Esophagus squamous epithelium (tissue), 5 donors: ENCODE measurements at places on chromosomes 16 and 17.

DNA sequence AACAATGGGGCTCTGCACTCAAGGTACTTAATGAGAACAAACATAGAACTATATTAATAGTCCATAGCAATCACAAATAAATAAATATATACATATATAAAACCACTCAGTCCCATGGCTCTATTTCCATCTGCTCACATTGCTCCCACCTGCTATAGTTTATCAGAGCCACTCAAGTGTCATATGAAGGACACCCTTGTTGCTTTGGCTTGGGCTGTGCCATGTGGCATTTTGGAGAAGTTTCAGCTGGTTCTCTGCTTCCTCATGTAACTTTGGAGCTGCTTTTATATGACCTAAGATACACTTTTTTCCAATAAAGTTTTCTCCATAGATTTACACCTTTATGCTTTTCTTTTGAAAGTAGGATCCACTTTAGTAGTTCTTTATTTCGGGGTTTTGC, 126.4 kb downstream of the KCNJ2 start:
- DNase-seq: no peak

GRCh38 chr17:66717641-66718058, 117.3 kb upstream of the CACNG5 start:
- DNase-seq: no peak

GRCh38 chr16:17346621-17347569, 123.9 kb downstream of the XYLT1 start:
- no peak for DNase-seq

GRCh38 chr17:8019665-8020650, 17.5 kb downstream of the GUCY2D start:
- DNase-seq: no peak

DNA sequence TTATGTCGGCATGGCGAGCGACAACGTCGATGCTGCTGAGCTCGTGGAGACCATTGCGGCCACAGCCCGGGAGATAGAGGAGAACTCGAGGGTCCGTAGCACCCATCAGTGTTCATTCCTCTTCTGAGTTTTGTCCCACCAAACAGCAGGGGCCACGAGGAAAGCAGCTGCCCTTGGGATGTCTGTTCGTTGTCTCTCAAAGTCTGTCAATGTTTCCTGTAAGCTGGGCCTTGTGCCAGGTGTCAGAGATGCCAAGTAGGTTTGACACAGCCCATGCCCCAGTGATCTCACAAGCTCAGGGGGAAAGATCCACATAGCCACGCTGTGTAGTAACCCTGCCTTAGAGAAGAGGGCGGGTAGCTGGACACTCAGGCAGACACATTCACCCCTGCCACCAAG, 22.6 kb downstream of the NTAN1 start:
- DNase-seq: no peak

- DNase-seq: no peak
These were observed 770.7 kb downstream of the CDH11 start for GRCh38 chr16:64351121-64351520.

DNA sequence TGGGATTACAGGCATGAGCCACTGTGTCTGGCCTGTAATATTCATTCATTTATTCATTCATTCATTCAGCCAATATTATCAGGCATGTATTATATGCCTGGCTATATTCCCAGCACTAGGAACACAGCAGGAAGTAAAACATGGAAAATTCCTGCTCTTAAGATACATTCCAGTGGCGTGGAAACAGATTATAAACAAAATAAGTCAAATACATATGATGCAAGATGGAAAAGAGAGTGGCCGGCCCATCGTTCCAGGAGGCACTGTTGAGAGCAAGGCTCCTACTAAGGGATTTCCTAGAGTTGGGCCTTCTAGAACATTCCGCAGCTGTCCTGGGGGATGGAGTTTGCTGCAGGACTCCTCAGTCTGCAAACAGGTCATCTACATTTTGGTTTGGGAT, 17.7 kb downstream of the ADCY9 start:
- no peak for DNase-seq

DNA sequence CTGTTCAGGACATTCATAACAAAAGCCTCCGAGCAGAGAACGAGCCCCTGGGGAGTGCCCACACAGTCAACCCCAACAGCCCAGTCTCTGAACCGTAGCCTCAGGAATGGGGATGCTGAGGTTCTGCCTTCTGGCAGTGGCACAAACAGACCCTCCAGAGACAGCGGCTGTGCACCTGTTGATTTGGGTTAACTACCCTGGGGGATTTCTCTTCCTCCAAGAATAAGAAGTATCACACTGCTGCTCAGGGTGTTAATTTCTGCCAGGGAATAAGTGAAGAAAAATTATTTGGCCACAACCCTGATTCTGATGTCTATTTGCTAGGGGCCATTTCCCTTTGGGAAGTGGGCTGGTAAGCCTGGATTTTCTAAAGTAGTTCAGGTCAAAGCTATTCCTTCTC, 51.0 kb upstream of the PIRT start:
- no peak for DNase-seq

GRCh38 chr16:268141-269053, 7.3 kb downstream of the RGS11 start:
- no peak for DNase-seq

DNA sequence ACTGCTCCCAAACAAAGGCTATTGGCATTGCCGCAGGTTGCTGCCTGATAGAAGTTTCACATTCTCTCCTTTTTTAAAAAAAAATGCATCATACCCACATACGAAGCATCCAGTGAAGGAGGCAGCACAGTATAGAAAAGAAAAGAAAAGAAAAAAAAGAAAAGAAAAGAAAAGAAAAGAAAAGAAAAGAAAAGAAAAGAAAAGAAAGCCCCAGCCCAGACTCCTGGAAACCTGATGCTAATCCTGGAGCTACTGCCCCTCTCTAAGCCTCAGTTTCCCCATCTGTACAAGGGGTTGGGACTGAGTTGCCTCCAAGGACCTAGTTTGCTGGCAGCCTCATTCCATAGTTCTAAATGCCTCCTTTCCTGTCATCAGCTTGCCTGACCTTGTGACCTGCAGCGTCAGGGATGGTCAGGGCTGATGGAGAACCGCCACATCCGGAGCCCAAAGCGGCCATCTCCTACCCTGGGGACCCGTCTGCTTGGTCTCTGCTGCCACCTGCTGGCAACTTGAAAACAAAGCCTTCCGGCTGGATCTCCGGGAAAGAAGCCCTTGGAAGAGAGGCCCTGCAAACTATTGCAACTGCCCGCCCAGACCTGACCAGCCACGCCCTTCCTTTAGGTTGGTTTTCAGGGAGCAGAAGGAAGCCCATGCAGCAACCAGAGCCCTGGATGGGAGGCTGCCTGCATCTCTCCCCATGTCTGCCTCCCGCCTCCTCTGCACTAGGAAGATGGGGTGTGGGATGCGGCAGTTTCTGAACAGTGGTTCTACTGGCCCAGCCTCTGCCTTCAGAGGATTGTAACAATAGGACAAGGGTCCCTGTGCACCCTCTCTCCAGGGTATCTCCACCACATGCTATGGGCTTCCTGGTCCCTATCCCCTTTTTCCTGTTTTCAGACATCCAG, 13.0 kb downstream of the AIPL1 start:
- DNase-seq: peak; percentile 10

DNA sequence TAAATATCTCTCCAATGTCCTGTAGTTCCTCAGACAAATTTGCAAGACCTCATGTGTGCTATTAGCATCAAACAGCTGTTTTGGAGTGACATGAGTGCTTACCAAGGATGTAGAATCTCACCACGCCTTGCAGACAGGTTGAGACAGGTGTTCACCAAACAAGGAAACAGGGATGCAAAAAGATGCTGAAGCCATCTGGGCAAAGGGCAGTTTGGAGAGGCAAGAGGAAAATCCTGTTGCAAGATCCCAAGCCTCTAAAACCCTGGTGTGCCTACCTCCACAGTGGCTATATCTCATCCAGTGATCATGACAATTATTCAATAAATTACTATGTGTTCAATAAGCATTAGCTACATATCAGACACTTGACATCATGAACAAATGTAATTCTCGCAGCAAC, 373.7 kb downstream of the SOX9 start:
- no peak for DNase-seq

GRCh38 chr16:81796035-81796434, 16.9 kb downstream of the PLCG2 start:
- no peak for DNase-seq

DNA sequence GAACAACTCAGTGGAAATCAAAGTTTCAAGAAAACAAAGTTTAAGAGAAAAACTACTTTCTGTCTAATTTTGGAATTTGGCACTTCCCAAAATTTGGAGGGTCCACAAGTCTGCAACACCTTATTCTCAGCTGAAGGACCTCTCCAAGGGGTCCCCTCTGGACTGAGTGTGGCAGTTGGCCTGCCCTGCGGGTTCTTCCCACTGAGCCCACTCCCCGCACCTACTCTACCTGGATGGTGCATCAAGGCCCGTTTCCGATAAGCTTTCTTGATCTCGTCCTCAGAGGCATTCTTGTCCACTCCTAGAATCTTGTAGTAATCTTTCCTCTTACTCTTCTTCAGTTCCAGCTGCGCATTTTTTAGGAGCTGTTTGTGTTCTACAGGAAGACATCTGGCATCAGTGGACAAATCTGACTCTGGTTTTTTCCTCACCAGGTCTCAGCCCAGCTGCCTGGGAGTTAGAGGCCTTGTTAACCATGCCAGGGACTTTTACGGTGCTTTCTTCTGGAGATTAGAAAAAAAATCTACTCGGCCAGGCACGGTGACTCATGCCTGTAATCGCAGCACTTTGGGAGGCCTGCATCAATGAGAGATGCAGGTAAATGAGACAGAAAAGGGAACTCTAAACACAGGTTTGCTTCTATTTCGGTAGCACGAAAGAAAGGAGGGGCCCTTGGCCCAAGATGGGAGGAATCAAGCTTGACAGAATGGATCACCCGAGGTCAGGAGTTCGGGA, 15.6 kb downstream of the CNP start:
- no peak for DNase-seq

DNA sequence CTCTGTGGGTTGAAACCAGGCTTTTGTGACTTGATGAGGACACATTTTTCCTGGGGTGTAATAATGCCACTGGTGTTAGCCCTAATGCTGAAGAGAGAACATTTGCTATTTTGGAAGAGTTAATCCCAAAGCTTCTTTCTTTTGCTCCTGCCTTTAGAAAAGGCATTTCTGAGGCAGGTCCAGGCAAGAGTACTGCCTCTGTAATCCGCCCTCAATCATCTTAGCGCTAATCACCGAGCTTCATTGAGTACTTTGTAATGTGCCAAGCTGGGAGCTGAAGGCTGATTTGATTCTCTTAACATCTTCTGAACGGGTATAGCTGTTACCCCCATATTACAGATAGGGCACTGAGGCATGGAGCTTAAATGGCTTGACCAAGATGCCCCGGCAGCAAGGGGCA, 60.3 kb downstream of the AKAP1 start:
- DNase-seq: no peak

- DNase-seq: no peak
These were observed 7.1 kb downstream of the CDH15 start for GRCh38 chr16:89178453-89179147.

- DNase-seq: no peak
These were observed 247.1 kb downstream of the SEC14L1 start for GRCh38 chr17:77387891-77388290.

- no peak for DNase-seq
These were observed 180.4 kb upstream of the IRX5 start for GRCh38 chr16:54750249-54750648.

DNA sequence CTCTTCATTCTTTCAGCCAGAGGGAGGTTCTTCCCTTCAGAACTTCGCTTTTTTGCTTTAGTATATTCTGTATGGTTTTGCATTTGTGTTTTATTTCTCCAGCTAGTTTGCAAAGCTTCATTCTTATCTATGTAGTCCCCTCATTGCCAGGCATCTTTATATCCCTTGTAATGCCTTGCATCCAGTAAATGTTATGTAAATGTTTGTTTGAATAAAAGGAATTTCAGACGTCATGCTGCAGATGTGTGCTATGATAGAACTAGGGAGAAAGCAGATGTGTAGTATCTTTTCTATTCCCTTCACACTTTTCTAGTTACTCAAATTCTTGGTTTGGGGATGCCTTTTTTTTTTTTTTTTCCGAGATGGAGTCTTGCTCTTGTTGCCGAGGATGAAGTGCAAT, 62.6 kb upstream of the RASL10B start:
- no peak for DNase-seq

DNA sequence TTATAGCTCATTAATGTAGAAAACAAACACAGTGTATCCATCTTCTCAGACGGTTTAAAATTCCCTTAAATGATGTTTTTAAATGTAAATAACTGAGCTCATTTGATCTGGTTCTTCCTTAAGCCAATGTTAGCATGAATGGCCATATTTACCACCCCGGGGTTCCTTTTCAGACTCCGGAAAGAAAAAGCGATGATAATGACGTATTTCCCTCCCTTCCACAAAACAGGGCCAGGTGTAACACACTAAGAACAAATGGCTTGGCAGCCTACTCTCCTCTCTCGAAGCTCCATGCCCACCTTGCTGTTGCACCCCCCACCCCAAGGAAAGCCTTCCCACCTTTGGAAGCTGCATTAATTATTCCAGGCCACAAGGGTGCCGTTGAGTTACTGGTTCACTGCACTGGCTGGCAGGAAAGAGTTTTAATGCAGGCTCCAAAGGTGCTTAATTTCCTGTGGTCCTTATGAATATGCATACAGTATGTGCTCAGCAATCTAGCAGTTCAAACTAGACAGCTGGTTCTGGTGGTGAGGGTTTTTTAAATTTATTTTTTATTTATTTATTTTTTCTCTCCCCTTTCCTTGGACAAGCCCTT, 378.9 kb downstream of the WWOX start:
- DNase-seq: no peak

- no peak for DNase-seq
These were observed 55.3 kb downstream of the ULK2 start for GRCh38 chr17:19812407-19812806.

- DNase-seq: no peak
These were observed 38.2 kb upstream of the LITAF start for GRCh38 chr16:11624636-11625607.

DNA sequence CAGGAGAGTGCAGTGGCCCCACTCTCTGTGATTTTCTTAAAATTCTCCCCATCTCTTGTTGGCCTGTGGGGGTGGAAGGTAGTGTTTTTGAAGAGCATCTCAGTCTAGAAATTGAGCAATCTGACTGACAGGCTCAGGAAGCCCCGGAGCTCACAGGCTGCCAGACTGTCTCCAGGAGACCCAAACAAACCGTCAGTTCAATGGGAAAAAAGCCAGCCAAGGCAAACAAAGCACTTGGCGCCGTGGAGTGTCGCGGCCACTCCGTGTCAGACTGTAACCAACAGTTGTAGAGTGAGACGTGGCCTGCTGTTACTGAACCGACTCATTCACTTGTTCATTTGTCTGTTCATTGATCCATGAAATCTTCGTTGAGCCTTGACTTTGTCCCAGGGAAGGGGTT, 33.7 kb downstream of the RGS9 start:
- DNase-seq: no peak

GRCh38 chr16:88533381-88533917, 36.8 kb upstream of the ZC3H18 start:
- DNase-seq: no peak

DNA sequence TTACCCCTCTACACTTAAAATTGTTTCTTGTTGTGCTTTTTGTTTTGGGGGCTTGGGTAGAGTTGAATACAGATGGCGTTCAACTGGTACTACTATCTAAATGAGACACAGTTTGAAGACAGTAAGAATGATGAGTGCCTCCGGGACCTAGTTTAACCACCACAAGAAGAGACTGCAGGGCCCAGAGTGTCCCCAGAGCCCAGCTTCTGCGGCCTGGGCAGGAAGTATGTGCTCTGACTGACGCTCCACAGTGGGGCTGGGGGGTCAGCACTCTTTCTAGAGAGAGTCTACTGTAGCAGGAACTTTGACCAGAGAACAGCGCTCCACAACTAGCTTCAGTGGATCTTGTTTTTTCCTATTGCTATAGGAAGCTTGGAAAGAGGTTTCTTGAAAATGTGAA, 174.0 kb downstream of the VPS53 start:
- DNase-seq: no peak

- no peak for DNase-seq
These were observed 9.7 kb upstream of the CIAO3 start for GRCh38 chr16:750485-750884.

- DNase-seq: no peak
These were observed 11.0 kb upstream of the KRT17 start for GRCh38 chr17:41635121-41636097.
